Coronary artery (tissue), 2 donors: ENCODE measurements at places on chromosomes 6 and 20.

- no peak for DNase-seq
These were observed 303.7 kb downstream of the TBC1D7 start for GRCh38 chr6:13024616-13025015.

- DNase-seq = no peak
These were observed 244.8 kb upstream of the SYNCRIP start for GRCh38 chr6:85887461-85887860.

GRCh38 chr20:37673444-37673843 lies 20.4 kb upstream of the CTNNBL1 start:
- no peak for DNase-seq

DNA sequence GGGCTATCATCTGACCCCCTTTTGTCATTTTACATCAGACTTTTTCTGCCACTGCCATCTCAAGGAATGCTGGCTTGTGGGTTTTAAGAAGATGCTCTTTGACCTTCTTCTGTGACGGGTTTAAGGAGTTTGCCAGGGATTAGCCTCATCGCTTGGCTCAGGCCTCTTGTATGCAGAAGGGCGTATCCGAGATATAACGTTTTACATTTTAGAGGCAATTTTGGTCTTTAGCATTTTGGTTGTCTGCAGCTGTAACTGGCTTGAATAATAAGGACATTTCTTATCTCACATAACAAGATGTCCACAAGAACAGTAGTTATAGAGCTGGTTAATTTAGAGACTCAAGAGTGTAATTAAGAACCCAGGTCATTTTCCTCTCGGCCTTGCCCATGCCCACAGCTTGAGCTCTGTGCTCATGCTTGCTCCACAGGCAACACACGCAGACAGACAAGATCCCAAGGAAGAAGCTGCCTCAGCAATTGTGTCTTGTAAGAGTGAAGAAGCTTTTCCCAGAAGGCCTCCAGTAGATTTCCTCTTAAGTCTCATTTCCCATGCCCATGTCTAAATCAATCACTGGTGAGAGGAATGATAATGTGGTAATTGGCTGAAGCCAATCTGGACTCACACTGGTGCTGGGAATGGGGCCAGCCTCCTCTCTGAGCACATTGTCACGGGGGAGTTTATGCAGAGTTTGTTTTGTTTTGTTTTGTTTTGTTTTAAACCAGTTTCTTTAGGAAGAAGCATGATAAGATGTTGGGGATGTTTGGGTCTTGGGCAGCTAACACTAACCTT lies 36.8 kb downstream of the PTCHD4 start:
- DNase-seq = no peak

DNA sequence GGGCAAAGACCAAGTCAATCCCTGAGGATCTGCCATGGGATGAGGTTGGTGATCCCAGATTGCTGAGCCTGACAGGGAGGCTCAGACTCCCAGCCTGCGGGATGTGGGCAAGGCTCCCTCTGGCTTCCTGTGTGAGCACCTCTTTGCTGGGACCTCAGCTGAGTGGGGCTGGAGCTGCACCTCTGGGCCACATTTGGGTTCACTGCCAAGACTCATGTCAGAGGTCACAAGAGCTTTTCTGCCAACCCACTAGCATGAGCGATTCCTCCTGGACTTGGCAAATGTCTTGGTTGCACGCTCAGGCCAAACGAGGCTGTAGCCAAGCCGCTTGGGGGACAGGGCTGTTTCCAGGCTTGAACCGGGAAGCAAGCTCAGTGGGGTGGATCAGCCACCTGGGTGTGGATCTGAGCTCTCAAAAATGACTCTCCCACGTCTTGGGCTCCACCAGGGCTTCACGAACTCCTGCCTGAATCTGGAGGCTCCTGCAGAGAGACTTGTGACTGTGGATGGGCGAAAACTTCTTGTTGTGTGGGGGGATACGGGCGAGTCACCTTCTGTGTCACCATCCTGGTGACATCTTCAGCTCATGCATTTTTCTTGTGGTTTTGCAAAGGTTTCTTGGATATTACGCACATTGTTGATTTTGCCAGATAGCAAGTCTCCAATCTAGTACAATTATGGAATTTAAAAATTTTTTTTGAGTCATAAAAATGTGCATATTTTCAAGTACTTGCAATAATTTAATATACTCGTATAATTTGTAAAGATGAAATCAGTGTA lies 359.5 kb downstream of the CDH4 start:
- DNase-seq = no peak

GRCh38 chr20:22993823-22994222 lies 41.3 kb upstream of the SSTR4 start:
- DNase-seq = no peak

DNA sequence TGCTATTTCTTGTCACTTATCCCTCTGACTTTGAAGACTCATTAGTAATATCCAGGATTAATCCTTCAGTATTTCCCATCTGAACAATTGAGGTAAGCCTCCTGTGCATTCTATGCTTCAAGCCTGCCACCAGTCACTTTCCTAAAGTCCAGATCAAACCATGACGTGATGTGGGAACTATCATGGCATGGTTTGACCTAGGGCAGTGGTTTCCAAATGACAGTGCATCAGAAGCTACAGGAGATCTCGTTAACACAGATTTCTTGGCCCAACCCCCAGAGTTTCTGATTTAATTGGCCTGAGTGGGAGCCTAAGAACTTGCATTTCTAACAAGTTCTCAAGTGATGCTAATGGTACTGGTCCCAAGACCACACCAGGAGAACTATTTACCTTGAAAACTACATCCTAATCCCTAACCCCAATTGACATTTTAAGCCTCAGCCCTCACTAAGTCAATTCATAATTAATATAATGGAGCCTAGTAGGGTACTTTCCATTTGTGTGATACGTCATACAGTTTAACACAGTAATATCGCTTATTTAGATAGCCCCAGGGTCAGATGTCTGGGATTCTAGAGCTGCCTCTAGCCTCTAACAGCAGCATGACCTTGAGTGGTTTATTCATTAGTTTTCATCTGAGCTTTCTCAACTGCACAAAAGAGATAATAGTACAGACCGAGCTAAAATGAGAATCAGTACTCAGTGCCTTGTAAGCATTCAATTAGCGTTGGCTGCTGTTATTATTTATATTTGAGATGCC lies 907.6 kb downstream of the TFAP2A start:
- DNase-seq = no peak

GRCh38 chr6:126600258-126600916 lies 260.5 kb downstream of the CENPW start:
- DNase-seq = no peak

DNA sequence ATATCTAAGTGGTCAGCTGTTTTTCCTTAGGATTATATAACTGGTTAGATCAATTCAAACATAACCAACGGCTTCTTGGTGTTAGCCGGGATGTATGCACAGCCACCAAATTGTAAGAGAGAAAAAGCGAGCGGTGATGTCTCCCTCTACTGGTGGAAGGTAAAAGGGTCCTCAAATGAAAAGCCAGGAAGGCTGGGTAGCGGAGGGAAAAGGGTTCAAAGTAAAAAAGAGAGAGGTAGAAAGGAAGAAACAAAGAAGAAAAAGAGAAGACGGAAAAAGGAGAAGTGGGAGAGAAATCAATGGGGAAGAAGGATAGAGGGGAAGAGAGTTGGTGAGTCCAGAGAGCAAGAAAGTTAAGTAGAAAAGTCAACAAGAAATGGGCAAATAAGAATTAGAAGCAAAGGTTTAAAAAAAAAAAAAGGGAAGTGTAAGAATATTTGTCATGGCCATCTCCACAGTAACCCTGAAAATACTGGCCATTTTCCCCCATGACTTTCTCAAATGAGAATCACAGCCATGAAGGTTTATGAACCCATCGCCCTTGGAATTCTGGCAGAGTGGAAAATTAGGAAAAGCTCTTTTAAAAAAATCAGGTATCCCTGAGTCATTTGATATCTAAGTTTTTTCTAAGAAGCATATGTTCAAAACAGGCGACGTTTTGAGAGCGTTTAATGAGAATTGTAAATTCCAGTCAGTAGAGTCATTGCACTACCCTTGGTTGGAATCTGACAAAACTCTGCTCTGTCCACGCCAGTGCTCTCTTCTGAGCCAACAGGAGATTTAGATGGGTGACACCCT lies 155.6 kb upstream of the SNX9 start:
- DNase-seq = no peak

DNA sequence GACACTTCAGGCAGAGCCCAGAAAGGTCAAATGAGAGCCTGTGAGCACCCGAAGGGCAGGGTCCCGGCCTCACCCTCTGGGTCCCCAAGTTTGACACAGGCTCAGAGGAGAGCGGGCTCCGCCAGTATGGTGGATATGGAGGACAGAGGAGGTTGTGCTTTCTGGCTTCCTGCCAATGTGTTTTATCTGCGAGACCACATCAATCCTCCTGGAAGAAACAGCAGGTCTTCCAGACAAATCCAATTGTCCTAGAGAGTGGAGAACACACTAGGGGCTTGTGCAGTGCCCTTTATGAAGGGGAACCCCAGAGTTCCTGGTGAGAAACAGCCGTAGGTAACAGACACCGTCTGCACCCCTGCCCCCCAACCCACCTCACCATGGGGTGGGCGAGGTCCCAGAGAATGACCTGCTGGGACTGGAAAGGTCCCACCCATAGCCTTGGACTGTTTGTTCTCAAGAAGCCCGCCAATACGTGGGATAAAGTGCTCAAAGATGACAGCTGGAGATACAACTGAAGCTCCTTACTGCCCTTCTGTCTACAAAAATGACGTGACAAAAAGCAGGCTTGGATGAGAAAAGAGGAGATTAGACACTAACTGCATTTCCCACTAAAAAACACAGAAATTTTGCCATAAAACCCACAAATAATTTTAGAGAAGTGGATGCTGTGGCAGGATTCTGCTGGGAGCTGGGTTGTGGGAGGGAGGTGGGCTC lies 23.9 kb upstream of the SSTR4 start:
- DNase-seq = peak; percentile 26

GRCh38 chr6:65262241-65262640 lies 444.8 kb downstream of the EYS start:
- no peak for DNase-seq

- no peak for DNase-seq
These were observed 66.5 kb downstream of the LRFN2 start for GRCh38 chr6:40520678-40521077.

GRCh38 chr20:15609921-15610320 lies 963.3 kb downstream of the KIF16B start:
- no peak for DNase-seq

DNA sequence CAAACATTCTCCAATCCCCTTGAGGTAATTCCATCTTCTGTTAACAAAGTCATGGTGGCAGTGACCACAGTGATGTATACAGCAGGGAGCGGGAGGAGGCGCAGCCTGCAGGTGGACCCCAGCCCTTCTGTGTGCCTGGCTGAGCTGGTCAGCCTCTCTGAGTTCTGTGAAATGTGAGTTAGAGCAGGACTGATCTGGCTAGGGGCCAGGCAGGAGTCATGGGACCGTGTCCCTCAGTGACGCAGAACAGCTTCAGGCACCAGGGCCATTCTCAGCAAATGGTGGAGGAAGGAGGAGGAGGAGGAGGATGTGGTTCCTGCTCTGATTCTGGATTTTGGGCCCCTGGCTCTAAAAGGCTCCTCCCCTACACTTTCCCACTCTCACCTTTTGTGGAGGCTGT lies 6.9 kb downstream of the PHACTR3 start:
- DNase-seq = no peak

DNA sequence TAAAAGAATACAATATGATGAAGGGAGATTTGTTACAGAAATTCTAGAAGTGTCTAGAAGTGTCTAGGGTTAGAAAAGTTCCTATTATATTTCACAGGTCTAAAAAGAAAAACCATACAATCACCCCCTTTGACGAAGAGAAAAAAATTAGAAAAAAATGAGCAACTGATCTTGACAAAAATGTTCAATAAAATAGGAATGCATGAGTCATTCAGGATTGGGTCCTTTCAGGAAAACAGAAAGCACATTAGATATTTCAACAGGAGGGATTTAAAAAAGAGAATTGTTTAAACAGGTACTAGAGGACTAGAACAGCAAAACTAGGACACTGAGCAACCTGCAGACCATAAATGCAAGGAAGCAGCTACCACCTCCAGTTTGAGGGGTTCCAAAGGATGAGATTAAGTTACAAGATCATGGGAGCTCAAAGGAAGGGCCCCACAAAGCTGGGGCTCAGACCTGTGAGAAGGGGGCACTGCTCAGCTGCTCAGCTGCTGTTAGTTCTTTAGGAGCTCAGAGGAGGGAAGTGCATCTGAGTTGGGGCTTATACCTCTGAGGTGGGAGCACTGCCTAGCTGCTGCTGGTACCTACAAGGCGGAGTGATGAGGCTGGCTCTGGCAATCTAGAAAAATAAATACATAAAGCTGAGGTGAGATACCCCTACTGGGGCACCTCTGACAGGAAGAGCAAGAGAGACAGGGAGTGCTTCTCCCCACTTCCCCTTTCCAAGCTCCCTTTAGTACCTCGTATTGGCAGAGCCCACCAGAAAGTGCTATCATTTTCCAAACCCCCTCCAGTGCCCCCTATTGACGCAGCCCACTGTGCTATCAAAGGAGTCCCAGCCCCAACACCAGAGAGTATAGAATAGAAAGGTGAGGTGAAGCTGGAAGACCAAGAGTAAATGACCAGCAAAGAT lies 27.1 kb upstream of the BEND6 start:
- DNase-seq = no peak

DNA sequence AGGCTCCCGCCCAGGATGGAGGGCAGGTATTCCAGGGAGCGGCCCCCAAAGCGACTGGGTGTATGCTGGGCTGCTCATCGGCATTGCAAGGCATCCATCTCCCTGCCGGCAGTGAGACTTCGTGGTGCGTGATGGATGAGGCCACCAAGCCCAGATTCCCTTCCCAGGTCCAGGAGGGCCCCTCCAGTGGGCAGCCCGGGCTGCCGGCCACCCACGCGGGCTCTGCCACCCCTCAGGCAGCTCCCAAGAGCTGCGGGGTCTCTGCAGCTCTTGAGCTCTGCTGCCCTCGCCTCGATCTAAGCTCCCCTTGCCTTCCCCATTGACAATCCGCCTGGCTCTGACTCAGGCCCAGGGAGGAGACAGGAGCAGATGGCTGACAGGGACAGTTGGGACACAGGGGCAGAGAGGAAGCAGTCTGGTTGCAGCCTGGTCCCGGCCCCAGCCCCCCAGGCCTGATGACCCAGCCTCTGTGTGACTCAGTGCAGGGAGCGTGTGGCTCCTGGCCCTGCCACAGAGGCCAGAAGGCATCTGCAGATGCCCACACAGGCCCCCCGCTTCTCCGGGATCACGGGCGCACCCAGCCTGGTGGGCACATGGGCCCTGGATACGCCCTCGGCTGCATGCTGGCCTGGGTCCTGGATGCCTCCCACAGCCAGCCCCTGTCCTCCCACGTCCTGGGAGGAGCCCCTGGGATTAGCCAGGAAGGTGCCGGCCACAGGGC lies 33.0 kb downstream of the SLCO4A1 start:
- no peak for DNase-seq

DNA sequence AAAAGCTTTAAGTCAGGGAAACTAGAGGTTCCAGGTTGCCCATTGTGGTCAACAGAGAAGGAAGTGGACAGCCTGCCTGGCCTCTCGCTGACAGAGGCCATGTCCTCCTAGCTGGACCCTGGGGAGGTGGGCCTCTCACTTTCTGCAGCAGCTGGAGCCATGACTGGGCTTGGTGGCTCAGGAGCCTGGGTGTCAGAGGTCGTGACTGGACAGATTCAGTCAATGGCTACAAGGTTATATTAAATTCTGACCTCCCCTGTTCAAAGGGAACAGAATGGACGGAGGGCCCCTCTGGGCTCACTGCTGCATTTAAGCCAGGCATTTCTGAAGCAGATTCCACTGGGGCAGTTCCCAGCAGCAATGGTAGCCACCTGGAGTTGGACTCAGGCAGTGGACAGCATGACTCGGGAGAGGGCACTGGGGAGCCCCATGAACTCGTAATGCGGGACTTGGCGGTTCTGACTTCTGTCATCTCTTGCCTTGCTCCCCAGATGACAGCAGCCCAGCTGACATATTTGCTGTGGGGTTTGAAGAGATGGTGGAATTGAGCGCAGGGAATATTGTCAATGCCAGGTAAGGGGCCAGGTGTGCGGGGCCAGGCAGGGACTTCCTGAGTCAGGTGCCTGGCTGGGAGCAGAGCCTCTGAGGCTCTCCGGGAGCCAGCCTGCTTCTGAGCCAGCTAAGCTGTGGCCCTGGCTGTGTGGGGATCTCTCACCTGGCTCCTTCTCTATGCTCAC lies 86.7 kb downstream of the SYNJ2 start:
- no peak for DNase-seq
